Progenitor cell of endocrine pancreas (in vitro differentiated cells): ENCODE measurements at places on chromosomes 7 and 10.

DNA sequence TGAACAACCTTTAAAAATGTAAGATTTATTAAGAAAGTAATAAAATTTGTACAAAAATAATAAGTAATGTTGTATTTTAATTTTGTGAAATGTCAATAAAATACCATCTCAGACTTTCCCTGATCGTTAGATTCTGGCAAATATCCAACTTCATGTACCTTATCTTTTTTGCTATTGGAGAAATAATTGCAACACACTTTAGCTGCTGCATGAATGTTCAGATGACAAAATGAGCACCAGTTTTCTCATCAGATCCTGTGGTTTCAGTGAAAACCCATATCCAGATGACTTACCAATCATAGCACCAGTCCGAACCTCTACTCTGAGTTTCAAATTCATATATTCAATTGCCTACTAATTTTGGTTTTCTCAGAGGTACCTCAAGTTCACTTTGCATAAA, 69.9 kb downstream of the CASD1 start:
- no peak overlapping the region for H3K4me3 ChIP-seq
- H3K36me3 ChIP-seq, result peaks cover 43% of the 10 kb centered on the region
- H3K4me1 ChIP-seq, result peaks cover 5% of the 10 kb centered on the region

DNA sequence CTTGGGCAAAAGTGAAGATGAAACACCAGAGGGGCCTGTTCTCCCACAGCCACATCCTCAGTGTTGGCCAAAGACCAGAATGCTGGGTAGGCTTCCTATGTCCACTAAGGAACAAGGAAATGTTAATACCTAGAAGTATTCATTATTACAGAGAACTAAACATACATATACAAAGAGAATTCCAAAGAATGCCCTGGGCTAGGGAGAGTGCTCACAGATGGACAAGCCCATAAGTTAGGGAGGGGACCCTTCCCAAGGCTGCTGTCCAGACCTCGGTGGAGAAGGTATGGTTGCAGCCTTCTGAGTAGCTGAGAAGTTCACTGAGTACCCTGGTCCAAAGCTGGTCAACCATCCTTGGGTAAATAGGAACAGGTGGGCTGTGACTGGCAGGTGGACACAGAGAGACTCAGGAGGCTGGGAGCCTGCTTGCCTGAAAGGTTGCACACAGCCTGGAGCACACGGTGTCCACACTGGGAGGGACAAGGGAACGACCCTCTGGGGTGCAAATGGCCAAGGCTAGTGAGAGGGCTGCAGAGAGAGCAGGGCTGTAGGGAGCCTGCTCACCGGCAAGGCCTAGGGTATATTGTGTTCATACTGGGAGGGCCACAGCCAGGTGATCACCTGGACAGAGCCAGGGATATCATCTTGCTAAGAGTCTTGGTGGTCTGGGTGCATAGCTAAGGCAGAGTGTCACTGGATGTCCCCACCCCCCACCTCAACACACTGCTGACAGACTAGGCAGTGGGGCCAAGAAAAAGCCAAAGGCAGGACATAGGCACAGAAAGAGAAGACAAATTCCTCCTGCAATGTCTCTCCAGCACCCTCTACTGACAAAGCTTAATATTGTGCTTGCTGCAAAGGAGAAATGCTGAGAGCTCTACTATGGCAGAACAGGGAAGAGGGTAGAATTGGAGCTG, 40.3 kb downstream of the CPVL start:
- no peaks in the 10 kb centered on the region for H3K27me3 ChIP-seq
- DNase-seq, result peak; percentile 12
- peaks cover 3% of the 10 kb centered on the region for H3K4me1 ChIP-seq

- no peaks in the 10 kb centered on the region for H3K36me3 ChIP-seq
- H3K27ac ChIP-seq, result no peak within 1 kb of the TSS
- H3K27me3 ChIP-seq, result peaks cover 15% of the 10 kb centered on the region
Measured at GRCh38 chr7:4861673-4862072, at the start of gene PAPOLB. Gene PAPOLB (minus strand): TSS chr7:4862030. CDS start chr7:4861810, 220 bp downstream.

DNA sequence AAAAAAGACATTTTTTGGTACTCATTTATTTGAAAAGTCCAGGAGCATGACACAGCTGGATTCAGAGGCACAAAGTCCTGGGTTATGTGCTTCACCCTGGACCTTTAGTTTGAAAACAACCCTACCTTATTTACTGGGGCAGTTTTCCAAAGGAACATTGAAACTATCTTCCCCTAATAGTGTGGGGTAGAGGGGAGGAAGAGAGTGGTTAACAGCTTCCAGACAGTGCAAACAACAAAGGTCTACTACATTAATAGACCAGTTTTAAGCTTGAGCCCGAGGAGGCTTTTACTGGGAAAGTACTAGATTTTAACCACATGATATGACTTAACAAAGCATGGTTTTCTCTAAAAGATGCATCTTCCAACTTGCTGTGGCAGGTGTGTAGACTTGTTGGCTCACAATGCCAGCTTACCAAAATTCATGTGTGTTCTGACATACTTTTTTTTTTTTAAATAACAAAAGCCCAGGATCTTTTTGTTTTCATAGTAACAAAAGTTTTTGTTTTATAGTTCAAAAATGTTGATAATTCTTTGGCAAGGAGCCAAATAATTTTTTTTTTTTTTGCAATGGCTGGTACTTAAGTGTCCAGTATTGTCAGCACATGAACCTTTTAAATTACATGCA, 1.8 kb downstream of the GSTO1 start:
- H3K36me3 ChIP-seq, result peaks cover 19% of the 10 kb centered on the region
- no peak overlapping the region for H3K27ac ChIP-seq
- peak overlapping the region; percentile 91 for H3K4me3 ChIP-seq

DNA sequence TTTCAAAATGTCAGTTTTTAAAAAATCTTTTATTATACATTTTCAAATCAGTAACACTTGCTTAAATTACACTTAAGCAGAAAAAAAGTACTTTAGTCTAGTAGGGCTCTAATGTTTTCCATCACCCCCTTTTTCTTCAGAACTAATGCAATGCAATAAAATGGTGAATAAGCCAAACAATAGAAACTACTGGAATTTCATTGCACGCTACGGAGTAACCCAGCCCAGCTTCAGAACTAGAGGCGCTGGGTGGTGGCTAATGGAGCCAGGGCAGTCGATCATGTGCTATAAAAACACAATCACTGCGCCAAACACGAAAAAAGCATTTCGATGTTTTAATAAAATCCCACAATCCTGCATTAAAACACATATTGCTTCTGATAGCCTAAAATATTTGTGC, 59.9 kb upstream of the ODAD2 start:
- no peak overlapping the region for H3K4me3 ChIP-seq
- DNase-seq, result no peak
- H3K27ac ChIP-seq, result no peak overlapping the region
- H3K36me3 ChIP-seq, result peaks cover 17% of the 10 kb centered on the region
- H3K4me1 ChIP-seq, result no peaks in the 10 kb centered on the region
- no peaks in the 10 kb centered on the region for H3K27me3 ChIP-seq

- no peak for DNase-seq
- H3K27ac ChIP-seq, result no peak overlapping the region
- H3K4me3 ChIP-seq, result no peak overlapping the region
- no peaks in the 10 kb centered on the region for H3K36me3 ChIP-seq
- no peaks in the 10 kb centered on the region for H3K27me3 ChIP-seq
- H3K4me1 ChIP-seq, result no peaks in the 10 kb centered on the region
Measured at GRCh38 chr10:98748298-98748697, 301.6 kb upstream of the HPS1 start.
